ENCODE measurements at places on chromosomes 3 and 15.

GRCh38 chr15:35218215-35218614 lies 133.1 kb upstream of the NANOGP8 start:
- DNase-seq, result no peak

DNA sequence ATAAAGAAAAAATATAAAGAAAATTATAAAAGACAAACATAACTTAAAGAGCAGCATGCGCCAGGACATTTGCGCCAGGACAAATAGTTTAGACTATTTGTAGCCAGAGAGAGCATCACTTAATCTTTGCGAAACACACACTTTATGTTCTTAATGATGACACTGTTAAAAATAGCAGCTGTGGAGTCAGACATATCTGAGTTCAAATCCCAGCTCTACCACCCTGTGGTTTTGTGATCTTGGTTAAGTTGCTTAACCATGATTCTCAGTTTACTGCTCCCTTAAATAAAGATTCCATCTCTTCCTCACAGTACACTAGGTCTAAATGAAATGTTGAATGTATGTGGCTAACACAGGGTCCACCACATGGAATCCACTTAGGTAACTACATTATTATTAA lies 31.4 kb downstream of the KCNMB2 start:
- DNase-seq, result no peak

GRCh38 chr3:13706886-13707285 lies 158.0 kb downstream of the FBLN2 start:
- no peak for DNase-seq

GRCh38 chr15:53328341-53328740 lies 431.1 kb downstream of the WDR72 start:
- no peak for DNase-seq

- DNase-seq, result no peak
These were observed 23.7 kb downstream of the ARRDC4 start for GRCh38 chr15:97984157-97984556.

- no peak for DNase-seq
These were observed 622 bp upstream of the ZNF589 start for GRCh38 chr3:48240000-48240963.

DNA sequence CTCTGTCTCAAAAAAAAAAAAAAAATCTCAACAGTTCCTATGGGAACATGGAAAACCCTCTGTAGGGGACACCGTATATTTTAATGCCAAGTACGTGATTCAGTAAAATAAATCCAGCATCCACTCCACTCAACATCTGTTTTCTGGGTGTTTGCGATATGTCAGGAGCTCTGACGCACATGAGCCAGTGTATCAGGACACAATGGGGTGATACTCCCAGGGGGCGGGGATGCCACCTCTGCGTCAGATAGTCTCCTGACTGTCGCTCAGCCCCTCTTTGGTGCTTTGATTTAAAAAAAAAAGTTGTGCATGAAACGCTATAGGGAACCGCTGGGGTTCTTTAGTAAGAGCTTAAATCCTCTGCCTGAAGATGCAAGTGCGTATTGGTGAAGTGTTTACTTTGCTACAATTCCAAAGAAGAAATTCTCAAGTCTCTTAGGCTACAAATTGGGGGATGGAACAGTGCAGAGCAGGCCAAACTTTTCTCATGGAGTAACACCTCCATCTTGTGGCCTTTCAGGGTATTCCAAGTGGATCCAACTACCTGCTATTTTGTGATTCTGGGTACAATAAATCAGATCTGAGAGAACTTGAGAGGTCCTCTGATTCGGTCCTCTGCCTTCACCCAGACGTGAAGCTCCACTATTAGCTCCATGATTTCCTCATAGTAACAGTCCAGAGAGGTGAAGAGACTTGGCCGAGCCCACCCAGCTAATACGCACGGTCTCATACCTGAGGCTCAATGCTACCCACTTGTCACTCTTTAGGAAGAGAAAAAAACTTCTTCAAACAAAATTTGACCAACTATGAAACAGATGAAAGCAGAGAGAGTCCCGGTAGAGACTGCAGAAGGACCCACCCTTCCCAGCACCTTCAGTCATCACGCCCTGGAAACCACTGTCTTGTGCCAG lies 9.3 kb upstream of the NR2E3 start:
- no peak for DNase-seq

Measured in T-helper 1 cell (primary cell).